WTC11 (cell line): ENCODE measurements at places on chromosomes 4 and X. TPM values are rescaled to one million over a fixed set of nuclear protein-coding genes. Genes with fewer than 3 reads are reported as not detected.

- H3K4me1 ChIP-seq = peaks cover 27% of the 10 kb centered on the region
- no peak overlapping the region for H3K4me3 ChIP-seq
- H3K27ac ChIP-seq = no peak overlapping the region
Measured at GRCh38 chr4:24802648-24803047, 7.3 kb downstream of the SOD3 start.

RADX gene
- total RNA-seq = 3.0 to 5.0 TPM (median 4.4 TPM) in 3 replicates

- H3K27ac ChIP-seq = no peak overlapping the region
- peaks cover 8% of the 10 kb centered on the region for H3K36me3 ChIP-seq
- no peak overlapping the region for H3K4me3 ChIP-seq
Measured at GRCh38 chrX:71143508-71143907, 1.1 kb upstream of the NLGN3 start.

DNA sequence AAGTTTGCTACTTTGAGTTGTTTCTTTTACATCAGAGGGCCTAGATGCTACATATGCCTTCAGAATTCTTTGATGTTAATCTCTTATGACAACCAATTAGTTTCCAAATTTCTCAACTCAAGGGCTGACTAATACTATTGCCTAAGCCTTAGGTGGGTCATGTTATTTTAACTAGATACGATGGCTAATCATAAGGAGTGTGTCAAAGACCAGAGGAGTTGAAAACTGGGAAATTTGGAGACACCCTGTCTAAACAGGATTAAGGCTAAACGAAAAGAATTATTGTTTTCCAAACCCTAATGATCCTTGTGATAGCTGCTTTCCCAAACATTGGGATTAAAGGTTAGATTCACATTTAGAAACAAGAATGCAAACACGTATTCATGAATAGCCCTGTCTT, 228.5 kb downstream of the PCDH7 start:
- H3K27ac ChIP-seq = no peak overlapping the region
- no peak for DNase-seq
- no peaks in the 10 kb centered on the region; the same call in 1 of the 2 replicates for H3K27me3 ChIP-seq
- H3K4me1 ChIP-seq = peaks cover 13% of the 10 kb centered on the region; the same call in 1 of the 2 replicates
- H3K4me3 ChIP-seq = no peak overlapping the region

GRCh38 chr4:185915817-185916216, 103.8 kb upstream of the SORBS2 start:
- no peaks in the 10 kb centered on the region for H3K27me3 ChIP-seq
- H3K27ac ChIP-seq = no peak overlapping the region
- DNase-seq = no peak
- H3K4me1 ChIP-seq = peaks cover 52% of the 10 kb centered on the region
- 0 out of 2 replicates have a peak, but pooled peaks cover 2% of the 10 kb centered on the region for H3K36me3 ChIP-seq

- no peaks in the 10 kb centered on the region for H3K36me3 ChIP-seq
- no peaks in the 10 kb centered on the region for H3K27me3 ChIP-seq
- no peak overlapping the region for H3K4me3 ChIP-seq
- no peak overlapping the region for H3K27ac ChIP-seq
Measured at GRCh38 chr4:65960751-65961150, 290.5 kb upstream of the EPHA5 start.

- no peak for DNase-seq
- H3K4me3 ChIP-seq = no peak overlapping the region
- no peaks in the 10 kb centered on the region; the same call in 1 of the 2 replicates for H3K27me3 ChIP-seq
- no peaks in the 10 kb centered on the region for H3K36me3 ChIP-seq
Measured at GRCh38 chrX:74670028-74670427, 55.6 kb upstream of the RLIM start.

DNA sequence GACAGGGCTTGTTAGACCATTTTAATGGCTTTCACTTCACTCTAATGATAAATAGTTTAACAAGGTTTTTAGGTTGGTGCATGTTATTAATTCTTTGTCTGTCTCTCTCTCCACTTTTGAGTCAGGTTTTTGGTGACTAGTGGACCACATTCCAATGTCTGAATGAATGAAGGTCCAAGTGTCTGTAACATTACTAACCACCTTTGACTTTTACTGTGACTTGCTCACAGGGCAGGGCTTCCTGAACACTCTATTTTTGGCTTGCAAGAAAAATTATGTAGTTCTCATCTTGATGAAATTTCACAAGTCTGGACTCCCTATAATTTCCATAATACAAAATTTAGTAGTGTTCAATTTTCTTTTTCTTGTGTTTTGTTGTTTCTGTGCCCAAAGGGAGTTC, 78.9 kb upstream of the BMPR1B start:
- DNase-seq = no peak
- H3K27ac ChIP-seq = no peak overlapping the region
- no peaks in the 10 kb centered on the region for H3K36me3 ChIP-seq
- H3K27me3 ChIP-seq = no peaks in the 10 kb centered on the region
- peaks cover 4% of the 10 kb centered on the region; the same call in 1 of the 2 replicates for H3K4me1 ChIP-seq
- H3K4me3 ChIP-seq = no peak overlapping the region

DNA sequence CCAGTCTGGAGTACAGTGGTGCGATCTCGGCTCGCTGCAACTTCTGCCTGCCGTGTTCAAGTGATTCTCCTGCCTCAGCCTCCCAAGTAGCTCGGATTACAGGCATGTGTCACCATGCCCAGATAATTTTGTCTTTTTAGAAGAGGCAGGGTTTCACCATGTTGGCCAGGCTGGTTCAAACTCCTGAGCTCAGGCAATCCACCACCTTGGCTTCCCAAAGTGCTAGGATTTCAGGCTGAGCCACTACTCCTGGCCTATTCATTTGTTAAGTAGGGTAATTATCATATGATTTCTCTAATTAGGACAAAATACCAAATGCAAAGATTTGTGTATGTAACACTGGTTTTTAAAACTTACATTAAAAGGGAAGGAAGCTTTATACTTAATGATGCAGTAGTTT, 137.8 kb downstream of the GPM6A start:
- H3K27ac ChIP-seq = peak overlapping the region; percentile 94
- no peaks in the 10 kb centered on the region for H3K27me3 ChIP-seq
- peaks cover 5% of the 10 kb centered on the region for H3K36me3 ChIP-seq
- H3K4me1 ChIP-seq = peaks cover 37% of the 10 kb centered on the region
- no peak for DNase-seq
- peak overlapping the region; percentile 7; the same call in 1 of the 2 replicates for H3K4me3 ChIP-seq

GRCh38 chr4:152247271-152247975, 288.5 kb downstream of the FBXW7 start:
- H3K36me3 ChIP-seq = no peaks in the 10 kb centered on the region
- H3K27ac ChIP-seq = no peak overlapping the region
- peaks cover 8% of the 10 kb centered on the region for H3K4me1 ChIP-seq
- no peak overlapping the region for H3K4me3 ChIP-seq

SULT1B1 gene
- total RNA-seq = 0.02 to 0.14 TPM (median 0.04 TPM) in 3 replicates

- H3K27ac ChIP-seq = no peak overlapping the region
- H3K27me3 ChIP-seq = no peaks in the 10 kb centered on the region
- no peak overlapping the region for H3K4me3 ChIP-seq
- H3K4me1 ChIP-seq = peaks cover 4% of the 10 kb centered on the region; the same call in 1 of the 2 replicates
- H3K36me3 ChIP-seq = peaks cover 5% of the 10 kb centered on the region
- DNase-seq = no peak
Measured at GRCh38 chr4:123996718-123997510, 600.3 kb downstream of the SPRY1 start.

- H3K27ac ChIP-seq = peak overlapping the region; percentile 97
- peak; percentile 62 for DNase-seq
- H3K27me3 ChIP-seq = no peaks in the 10 kb centered on the region
- no peaks in the 10 kb centered on the region for H3K36me3 ChIP-seq
- peak overlapping the region; percentile 49 for H3K4me3 ChIP-seq
Measured at GRCh38 chr4:83851261-83852084, 315.6 kb downstream of the GPAT3 start.

HTN1 gene
- not detected in 3 replicates for total RNA-seq

CFI gene
- 0.16 to 0.25 TPM in 2 of 3 replicates, not detected in the other for total RNA-seq

DNA sequence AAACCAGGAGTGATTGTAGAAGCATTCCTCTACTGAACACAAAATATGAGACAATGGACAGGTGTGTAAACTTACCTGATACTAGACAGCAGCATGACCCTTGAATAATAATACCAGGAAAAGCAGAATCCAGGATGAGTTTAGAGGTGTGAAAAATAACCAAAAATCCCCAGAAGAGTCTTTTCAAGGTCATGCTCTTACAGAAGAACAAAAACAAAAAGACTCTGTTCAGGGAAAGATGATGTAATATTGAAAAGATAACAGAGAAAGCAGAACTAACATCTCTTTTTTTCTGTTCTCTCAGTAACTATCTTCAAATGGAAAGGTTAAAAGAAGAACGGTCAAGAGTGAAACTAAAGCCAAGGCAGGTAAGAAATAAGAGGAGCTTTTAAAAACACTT, 14.0 kb upstream of the ARHGAP10 start:
- H3K4me1 ChIP-seq = no peaks in the 10 kb centered on the region
- DNase-seq = no peak
- H3K27ac ChIP-seq = no peak overlapping the region
- H3K36me3 ChIP-seq = no peaks in the 10 kb centered on the region
